M059J (cell line): ENCODE measurements at places on chromosomes 6 and 20. TPM values are rescaled to one million over a fixed set of nuclear protein-coding genes. Genes with fewer than 3 reads are reported as not detected.

GRCh38 chr20:2380601-2381000, at the start of gene TGM6:
TSS of gene TGM6 (plus strand) at chr20:2380901. CDS start at chr20:2380969, 68 bp downstream.
- DNase-seq: no peak

DNA sequence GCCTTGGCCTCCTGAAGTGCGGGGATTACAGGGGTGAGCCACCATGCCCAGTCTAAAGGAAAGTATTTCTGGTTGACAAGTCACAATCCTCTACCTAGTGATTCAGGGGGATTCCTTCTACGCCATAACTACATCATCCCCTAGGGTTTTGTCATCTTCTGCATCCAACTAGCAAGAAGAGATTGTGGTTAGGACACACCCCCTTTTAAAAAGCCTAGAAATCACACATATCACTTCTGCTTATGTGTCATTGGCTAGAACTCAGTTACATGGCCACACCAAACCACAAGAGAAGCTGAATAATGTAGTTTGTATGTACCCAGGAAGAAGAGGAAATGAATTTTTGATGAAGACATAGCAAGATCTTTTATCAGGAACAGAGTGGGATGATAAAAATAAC, 14.7 kb upstream of the CHD6 start:
- DNase-seq: peak; percentile 74

GJA10 gene
- total RNA-seq: not detected in 2 replicates

DNA sequence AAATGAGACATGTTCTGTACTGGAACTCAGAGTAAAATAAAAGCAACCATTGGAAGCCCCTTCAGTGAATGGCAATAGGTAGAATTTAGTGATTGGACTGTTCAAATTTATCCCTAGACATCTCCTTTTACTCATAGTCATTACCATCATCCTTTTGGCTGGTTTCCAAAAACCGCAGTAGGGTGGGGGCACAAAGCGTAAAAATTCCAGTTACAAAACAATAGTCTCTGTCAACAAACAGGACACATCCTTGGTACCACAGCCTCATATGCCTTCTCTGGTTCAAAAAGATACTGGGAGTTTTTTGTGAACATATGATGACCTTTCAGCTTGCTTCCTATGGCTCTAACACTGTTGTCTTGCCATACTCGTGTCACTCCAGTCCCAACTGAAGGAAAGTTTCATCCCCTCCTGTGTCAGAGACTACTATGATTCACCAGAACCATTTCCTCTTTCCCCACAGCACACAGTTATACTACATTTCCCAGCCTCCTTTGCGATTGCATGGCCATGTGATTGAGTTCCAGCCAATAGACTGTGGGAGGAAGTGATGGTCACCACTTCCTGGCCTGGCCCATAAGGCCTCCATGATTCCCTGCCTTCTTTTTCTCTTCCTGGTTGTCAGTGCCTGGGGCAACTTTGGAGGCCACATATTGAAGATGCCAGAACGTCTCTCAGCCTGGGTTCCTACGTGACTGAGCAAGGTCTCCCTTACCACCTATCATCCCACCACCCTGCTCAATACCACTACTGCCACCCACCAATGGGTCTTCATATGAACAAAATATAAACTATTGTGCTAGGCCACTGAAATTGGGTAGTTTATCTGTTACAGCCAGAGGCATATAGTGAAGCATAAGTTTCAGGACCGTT, 162.4 kb downstream of the ID4 start:
- DNase-seq: peak; percentile 68

- DNase-seq: peak; percentile 64
Observed at GRCh38 chr6:82761674-82762345, 303.8 kb downstream of the UBE3D start.

GRCh38 chr6:109877028-109878004, 100.8 kb upstream of the GPR6 start:
- no peak for DNase-seq

DNA sequence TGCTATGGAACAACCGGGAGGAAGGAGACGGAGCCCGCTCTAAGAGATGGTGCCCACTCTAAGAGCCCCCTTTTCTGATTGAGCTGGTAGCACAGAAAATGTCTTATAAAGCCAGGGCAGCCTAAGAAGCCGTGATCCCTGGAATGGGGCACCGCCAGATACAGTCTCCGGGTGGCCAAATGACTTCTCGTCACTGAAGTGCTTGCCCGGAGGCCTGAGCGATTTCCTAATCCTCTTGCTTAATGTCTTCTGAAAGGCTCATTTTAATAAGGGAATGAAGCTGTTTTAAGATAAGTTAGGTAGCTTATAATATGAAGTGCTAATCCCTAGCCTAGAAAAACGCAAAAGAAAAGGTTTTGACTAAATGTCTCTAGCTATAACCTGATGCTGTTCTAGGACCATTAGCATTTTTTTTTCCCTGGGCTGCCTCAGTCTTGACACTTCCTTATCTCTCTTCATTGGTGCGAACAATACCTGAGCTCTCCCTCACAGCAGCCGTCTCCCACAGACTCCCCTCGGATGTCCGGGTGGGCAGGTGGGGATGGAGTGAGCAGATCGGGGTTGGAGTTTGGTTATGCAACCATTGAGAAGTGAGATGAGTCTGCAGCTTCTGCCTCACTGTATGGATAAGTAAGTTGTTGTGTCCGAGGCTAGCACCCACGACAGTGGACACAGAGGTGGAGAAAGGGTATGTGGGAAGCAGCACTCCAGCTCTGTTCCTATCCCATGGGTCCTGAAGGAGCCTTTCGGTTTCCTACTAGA, 559.4 kb upstream of the AGPAT4 start:
- no peak for DNase-seq

LGSN gene
- 0.07 TPM in 1 of 2 replicates, not detected in the other for total RNA-seq

DNA sequence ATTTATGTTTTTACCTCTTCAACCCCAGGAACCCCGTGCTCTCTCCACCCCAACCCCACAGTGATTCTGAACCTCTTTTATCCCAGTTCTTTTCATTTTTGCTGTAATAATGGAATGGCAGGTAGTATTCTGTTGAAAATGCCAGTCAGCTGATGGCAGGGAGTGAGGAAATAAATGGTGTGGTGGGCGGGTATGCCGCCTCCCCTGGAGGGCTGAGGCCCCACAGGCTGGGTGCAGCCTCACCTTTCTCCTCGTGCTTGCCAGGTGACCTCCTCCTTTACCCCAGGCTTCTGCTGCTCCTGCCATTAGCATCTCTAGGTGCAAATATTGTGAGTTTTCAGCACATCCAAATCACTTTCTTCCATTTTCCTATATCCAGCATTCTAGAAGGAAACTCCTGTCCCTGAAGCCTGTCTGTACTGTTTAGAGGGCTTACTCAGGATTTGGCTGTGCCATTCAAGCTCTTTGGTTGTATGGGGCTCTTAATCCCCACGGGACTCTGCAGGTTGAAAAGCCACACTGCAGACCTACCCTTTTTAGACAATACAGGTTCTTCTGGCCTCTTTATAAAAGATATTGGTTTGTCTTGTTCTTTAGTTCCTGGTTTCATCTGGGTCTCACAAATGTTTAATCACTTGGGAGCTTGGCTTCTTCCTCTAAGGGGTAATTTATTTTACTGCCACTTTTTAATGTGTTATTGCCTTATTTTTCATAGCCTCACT, 201.8 kb downstream of the JARID2 start:
- DNase-seq: no peak

DNA sequence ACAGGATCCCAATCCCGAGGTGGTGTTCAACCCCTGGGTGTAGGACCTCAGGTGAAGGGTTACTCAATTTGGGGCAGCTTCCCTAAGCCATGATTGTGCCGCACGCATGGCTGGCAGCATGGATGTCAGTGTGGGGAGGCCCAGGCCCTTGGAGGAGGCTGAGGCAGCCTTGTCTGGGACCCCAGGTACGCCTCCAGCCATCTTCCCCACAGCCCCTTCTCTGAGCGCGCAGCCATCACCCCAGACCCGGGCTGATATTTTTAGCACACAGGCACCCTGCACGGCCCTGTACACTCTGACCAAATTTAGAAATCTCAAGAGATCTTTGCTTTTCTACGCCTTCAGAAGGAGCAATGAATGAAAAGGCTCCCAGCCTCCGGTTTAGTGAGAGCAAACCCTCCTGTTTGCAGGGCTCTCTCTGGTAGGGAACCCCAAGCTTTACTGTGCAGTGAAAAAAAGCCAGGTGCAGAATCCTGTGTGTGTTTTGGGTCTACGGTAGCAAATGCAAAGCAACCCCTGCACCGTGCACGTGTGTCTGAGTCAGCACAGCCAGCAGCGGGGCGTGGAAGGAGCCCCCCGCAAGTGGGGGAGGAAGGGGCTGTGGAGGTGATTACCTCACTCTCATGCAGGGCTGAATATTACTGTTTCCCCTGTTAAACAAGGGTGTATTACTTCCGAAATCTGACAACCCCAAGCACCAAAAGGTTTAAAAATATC, 44.3 kb downstream of the CTCFL start:
- DNase-seq: no peak

DNA sequence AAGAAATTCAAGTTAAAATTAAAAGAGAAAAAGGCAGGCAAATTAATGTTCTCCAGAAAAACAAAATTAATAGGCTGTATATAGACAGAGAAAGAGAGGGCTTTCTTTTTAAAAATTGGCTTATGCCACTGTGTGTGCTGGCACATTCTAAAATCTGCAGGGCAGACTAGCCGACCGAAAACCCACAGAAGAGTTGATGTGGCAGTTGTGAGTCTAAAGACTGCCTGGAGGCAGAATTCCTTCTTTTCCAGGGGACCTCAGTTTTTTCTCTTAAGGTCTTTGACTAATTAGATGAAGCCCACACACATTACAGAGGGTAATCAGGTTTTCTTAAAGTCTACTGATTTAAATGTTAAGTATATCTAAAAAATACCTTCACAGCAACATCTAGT, 85.7 kb downstream of the GJA1 start:
- peak; percentile 80 for DNase-seq
